ENCODE measurements at places on chromosomes 12 and 14.
A peak's percentile ranks its signal among the peaks of the same experiment; 100 is the strongest.

GRCh38 chr14:54435500-54435981 lies 5.6 kb downstream of the CNIH1 start:
- peak; percentile 98 for DNase-seq

DNA sequence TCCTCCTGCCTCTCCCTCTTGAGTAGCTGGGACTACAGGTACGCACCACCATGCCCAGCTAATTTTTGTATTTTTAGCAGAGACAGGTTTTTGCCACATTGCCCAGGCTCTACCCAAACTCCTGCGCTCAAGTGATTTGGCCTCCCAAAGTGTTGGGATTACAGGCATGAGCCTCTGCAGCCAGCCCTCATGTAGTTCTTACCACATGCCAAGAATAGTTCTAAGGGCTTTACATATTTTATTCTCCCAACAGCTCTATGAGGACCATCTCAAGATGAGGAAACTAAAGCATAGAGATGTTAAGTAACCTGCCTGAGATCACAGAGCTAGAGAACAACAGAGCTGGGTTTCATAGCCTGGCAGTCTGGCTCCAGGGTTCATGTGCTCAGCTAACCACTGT lies 37.9 kb upstream of the ALDH2 start:
- no peak for DNase-seq

GRCh38 chr14:77616133-77616453 lies 344 bp downstream of the SPTLC2 start:
- no peak for DNase-seq

DNA sequence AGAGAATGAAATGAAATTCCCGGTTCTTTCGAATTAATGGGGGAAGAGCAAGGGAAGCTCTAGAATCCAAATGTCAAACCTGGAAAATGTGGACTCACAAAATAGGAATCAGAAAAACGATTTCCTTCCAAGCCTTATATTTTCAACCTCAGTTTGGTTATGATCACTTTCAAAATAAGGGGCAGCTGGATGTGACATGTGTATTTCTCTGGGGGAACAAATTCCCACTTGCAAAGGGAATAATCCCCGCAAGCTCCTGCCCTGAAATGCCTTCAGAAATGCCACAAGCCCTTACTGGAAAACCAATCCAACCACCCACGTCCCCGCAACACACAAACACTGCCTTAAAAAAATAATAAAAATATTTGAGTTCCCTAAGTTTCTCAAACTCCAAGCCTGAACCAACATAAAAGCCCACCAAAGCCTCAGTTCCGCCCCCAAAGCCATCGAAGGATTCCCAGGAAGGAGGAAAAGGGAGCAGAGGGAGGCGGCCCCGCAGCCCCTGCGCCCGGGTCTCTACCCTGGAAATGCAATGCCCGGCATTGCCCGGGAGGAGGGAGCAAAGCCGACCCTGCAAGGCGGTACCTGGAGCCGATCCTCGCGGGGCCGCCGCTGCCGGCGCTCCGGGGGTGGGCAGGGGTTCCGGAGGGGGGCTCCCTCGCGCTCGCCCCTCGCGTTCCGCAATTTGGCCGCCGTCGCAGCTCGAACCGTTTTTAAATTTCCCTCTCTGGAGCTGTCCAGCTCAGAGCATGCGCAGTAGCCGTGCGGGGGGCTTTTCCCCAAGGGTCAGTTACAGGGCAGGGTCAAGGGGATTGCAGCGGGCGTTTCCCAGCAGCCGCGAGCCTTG lies at the start of gene FOXN4:
TSS of gene FOXN4 (minus strand) at position 751 of the 847 bp plus-strand sequence. CDS start 963 bp downstream, outside the sequence.
- no peak for DNase-seq

DNA sequence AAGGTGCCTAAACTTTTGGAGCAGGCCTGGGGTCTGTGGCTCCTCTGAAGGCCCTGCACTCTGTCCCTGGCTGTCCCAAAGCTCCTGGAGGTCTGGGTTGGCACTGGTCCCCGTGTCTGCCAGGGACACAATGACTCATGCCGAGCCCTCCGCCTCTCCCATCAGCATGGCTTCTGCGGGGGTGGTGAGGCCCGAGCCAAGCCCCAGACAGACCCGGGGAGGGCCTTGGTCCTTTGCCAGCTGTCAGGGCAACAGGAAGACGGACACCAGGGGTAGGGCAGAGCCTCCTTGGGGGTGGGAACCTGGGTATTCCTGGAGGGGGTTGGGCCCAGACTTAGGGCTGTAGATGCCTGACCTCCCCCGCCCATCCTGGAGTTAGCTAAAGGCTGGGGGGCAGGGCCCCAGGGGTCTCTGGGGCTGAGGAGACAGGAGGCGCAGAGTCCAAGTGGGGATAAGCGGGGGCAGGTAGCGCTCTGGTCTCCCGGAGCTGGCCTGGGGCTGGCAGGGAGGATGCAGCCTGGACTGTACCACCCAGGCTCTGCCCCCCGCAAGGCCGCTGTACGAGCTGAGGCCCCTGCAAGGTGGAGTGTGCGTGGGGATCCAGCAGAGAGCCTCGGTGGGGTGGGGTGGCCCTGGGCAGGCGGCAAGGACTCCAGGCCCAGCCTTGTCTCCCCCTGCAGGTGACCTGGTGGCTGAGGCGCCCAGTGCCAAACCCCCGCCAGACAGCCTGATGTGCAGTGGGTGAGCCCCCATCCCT lies 16.4 kb upstream of the PUS1 start:
- DNase-seq, result peak; percentile 74

- DNase-seq, result no peak
Measured at GRCh38 chr14:103668117-103668516, 39.1 kb downstream of the KLC1 start.

- DNase-seq, result no peak
Measured at GRCh38 chr12:1662761-1663439, 28.0 kb upstream of the ADIPOR2 start.

GRCh38 chr14:79552778-79553177 lies 658.5 kb downstream of the DIO2 start:
- DNase-seq, result no peak

- peak; percentile 47 for DNase-seq
Measured at GRCh38 chr14:96824283-96824682, 27.1 kb downstream of the VRK1 start.

GRCh38 chr14:63383776-63384367 lies 65.1 kb upstream of the GPHB5 start:
- DNase-seq, result no peak

DNA sequence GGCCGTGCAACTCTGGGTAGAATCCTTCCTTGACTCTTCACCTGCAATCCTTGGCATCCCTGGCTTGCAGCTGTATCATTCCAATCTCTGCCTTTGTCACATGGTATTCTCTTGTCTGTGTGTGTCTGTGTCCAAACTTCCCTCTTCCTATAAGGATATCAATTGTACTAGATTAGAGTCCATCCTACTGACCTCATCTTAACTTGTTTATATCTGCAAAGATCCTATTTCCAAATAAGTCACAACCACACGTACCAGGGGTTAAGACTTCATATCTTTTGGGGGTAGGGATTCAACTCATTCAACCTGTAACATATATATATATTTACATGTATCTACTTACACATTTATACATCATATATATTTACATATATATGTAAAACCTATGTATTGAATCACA lies 29.6 kb upstream of the RASSF3 start:
- peak; percentile 34 for DNase-seq

GRCh38 chr14:105486974-105487448 lies 325 bp downstream of the CRIP1 start:
- no peak for DNase-seq

- no peak for DNase-seq
Measured at GRCh38 chr12:89514751-89515150, 9.8 kb downstream of the GALNT4 start.

Data from fibroblast of villous mesenchyme (primary cell).